ENCODE measurements at places on chromosomes 7 and 10.

DNA sequence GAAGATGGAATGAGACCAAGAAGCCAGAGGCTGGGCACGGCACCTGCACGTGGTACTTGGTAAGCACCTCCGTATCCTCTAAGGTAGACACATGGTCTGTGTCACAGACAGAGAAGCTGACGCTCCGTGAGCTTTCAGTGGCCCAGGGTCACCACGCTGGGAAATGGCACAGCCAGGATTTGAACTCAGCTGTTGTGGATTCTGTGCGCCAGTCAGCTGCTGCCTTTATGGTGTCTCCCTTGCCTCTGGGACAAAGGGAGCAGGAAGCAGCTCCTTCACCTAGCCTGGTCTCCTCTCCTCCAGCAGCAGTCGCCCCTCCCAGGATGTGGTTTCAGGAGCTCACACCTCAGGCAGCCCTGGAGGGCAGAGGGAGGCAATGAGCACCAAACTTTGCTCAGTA lies 110.8 kb downstream of the ARHGAP22 start:
- DNase-seq, result no peak

- DNase-seq, result peak; percentile 86
Observed at GRCh38 chr10:29304264-29304994, 15.6 kb downstream of the LYZL1 start.

GRCh38 chr10:111338805-111339204 lies 262.0 kb downstream of the ADRA2A start:
- DNase-seq, result no peak

DNA sequence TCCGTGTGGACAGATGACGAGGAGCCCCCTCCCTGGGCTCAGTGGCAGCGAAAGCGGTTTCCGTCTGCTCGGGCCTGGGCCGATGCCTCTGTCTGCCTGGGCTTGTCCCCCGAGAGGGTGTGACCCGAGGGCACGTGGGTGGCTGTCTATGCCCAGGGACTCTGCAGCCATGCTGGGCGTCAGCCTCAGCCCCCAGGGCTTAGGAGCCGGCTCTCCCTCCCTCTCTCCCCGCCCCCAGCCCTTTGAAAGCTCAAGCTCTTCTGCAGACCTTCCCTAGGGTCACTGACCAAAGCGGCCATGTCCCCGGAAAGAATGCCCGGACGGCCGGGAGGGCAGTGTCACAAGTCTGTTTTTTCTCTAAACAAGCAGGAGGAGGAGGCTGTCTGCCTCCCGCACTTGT lies 7.1 kb downstream of the MICALL2 start:
- peak; percentile 50 for DNase-seq

DNA sequence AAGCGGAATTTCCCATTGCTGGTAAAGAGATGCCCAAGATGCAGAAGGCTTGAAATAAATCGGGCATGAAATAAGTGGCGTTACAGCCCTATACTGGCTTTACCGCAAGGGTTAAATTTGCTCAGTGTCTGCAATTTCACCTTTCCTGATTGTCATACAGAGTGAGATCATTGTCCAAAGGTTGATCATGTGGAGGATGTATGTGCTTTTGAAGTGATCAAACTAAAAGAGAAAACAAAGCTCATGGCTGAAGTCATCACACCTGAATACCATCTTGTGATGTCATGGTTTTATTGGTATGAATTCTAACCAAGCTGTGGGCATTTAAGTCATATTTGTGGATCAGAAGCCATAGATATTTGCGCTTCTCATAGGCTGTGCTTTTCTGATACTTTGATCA lies 635.5 kb downstream of the AUTS2 start:
- no peak for DNase-seq

- no peak for DNase-seq
Observed at GRCh38 chr7:101983147-101983811, 165.9 kb downstream of the CUX1 start.

DNA sequence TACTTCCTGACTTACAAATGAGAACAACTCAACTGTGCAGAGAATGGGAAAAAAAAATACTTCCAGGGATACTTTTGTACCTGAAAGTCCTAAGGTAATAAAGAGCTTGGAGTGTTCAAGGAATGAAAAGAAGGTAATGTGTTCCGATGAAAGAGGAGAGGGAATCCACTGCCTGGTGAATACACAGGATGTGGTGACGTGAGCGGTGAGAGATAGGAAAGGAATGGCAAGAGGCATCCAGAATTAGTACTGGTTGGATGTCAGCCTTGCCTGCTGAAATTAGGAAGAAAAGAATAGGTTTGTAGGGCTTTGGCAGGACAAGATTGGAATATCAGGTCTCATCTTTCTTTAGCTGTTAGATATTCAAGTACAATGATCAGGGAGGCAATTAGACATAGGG lies 347.7 kb downstream of the POM121L12 start:
- DNase-seq, result no peak

DNA sequence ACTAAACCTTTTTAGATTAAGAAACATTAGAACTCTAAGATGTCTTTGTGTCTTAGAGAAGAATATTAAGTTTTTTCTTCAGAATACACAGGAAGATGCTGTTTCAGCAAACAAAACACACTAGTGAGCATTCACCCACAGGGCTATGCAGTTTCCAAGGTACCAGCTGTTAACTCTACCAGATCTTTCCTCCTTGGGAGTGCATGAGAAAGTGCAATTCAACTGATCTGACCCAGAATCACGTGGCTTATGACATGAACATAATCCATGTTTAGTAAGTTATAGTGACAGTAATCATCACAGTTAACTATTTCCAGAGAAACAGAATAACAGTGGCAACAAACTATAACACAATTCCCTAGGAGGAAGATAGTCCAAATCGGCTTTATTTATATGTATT lies 270.7 kb downstream of the CACNA2D1 start:
- no peak for DNase-seq

GRCh38 chr7:73429215-73429614 lies 4.4 kb upstream of the FZD9 start:
- peak; percentile 87 for DNase-seq

GRCh38 chr7:128959296-128959695 lies 21.6 kb downstream of the IRF5 start:
- no peak for DNase-seq

DNA sequence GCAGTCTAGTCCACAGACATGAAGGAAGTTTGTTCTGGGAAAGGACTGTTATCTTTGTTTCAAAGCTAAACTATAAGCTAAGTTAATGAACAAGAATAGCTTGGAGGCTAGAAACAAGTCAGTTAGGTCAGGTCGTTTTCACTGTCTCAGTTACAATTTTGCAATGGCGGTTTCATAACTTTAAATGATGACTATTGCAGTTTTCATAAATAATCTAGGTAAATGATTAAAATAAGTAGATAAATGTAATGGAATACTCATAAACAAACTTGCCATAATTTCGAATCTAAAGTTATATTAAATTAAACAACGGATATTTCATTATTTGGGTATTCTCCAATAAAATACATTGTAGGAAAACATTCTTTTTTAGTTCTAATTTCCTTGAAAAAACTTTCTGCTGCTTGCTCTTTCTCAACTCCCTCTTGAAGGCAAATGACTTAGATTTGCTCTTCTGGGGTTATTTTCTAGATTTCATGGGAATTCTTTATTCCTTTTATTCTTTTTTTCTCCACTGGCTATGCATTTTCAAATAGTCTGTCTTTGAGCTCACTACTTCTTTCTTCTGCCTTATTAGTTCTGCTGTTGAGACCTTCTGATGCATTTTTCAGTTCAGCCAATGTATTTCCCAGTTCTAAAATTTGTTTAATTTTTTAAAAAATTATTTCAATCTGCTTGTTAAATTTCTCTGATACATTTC lies 103.8 kb upstream of the APBB1IP start:
- no peak for DNase-seq

GRCh38 chr7:70137126-70137525 lies 538.9 kb downstream of the AUTS2 start:
- DNase-seq, result no peak

GRCh38 chr7:129093867-129094456 lies 39.1 kb upstream of the TNPO3 start:
- DNase-seq, result no peak

- DNase-seq, result no peak
Observed at GRCh38 chr7:132472463-132473120, 103.7 kb downstream of the PLXNA4 start.

GRCh38 chr7:113608782-113609181 lies 310.0 kb downstream of the PPP1R3A start:
- DNase-seq, result no peak

DNA sequence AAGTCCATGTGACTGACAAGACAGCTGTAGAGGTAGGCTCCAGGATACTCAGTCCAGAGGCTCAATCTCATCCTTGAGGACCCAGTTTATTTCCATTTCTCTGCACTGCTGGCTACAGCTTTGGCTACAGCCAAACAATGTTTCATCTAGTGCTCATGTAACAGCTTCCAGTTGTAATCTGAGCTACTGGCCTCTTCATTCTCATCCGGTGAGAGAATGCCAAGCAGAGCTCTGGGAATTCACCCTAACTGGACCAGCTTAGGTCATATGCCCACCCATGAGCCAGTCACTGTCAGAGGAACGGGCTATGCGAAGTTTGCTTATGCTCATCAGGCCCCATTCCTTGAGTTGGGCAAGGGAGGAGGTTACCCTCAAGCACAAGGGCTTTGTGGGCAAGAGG lies 192.9 kb downstream of the EVX1 start:
- DNase-seq, result no peak

Data from retina (tissue), 1 donor.